ENCODE measurements at places on chromosomes 3 and 15. TPM values are rescaled to one million over a fixed set of nuclear protein-coding genes. Genes with fewer than 3 reads are reported as not detected.
A peak's percentile ranks its signal among the peaks of the same experiment; 100 is the strongest.

GRCh38 chr15:22966321-22967083 lies 13.7 kb downstream of the CYFIP1 start:
- DNase-seq = no peak

DNA sequence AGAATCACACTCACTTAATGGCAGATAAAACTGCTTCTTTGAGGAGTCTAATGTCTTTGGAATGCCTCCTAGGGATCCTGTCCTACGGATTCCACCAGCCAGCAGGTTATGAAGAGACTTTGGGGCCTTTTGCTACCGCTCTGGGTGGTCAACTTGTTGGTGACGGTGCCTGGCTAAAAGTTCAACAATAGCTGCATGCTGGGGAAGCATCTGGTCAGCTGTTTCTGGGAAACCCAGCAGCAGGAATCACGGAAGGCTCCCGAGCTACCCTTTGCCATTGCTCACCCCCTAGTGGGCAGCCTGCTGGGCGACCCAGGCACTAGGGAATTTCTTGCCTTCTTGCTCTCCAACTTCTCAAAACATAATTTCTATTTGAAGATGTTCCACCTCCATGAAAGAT lies 263.3 kb downstream of the NEK10 start:
- DNase-seq = peak; percentile 22

The CCNB2 gene
- total RNA-seq = 116 TPM

DNA sequence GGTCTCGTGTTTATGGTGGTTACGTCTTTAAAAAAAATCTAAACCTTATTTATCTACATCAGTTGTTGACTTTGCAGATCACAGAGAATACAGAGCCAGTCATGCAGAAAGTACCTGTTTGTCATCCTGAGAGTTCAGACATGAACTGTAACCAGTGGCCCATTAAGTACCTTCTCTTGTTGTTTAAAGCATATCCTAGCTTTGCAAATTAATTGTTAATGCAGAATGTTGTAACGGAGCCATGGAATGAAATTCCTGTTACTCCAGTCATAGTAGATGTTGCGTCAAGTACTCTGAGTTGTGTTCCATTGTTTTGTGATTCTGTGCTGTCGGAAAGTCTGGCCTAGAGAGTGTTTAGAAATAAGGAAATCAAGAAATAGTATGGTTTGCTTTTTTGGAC lies 205.2 kb downstream of the RBMS3 start:
- DNase-seq = no peak

The PPARG gene
- total RNA-seq = 2.6 TPM

The PLSCR5 gene
- total RNA-seq = not detected

GRCh38 chr3:151477591-151478334 lies 16.9 kb upstream of the IGSF10 start:
- no peak for DNase-seq

- no peak for DNase-seq
Measured at GRCh38 chr3:10968401-10968800, 24.1 kb upstream of the SLC6A1 start.

DNA sequence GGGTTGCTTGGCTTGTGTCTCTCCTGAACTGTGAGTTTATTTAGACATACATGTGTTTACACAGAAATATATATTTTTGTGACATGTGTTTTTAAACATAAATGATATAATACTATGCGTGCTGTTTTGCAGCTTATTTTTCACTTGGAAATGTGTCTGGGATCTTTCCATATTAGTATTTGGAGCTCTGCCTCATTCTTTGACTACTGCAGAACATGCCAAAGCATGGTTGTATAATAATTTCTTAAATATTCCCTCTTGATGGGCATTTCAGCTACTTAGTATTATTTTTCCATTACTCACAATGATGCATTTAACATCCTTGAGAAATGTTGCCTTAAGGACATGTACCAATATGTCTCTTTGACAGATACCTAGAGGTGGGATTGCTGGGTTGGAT lies 19.5 kb downstream of the ANAPC13 start:
- no peak for DNase-seq

DNA sequence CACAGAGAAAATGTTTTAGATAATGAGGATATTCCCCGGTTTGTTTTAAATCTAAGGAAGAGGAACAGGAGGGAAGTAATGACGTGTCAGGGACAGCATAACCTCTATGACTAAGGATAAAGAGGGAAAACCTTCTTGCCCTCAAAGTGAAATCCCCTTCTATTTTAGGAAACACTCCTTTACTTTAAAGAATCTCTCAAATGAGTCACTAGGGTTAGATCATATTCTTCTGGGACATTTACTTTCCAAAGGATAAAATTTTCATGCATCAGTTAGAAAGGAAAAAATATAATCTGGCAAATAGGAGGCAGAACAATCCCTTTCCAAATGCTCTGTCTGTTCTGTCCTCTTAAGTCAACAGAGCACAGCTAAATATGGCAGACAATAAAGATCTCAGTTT lies 43.2 kb upstream of the UBE2E2 start:
- peak; percentile 84 for DNase-seq

DNA sequence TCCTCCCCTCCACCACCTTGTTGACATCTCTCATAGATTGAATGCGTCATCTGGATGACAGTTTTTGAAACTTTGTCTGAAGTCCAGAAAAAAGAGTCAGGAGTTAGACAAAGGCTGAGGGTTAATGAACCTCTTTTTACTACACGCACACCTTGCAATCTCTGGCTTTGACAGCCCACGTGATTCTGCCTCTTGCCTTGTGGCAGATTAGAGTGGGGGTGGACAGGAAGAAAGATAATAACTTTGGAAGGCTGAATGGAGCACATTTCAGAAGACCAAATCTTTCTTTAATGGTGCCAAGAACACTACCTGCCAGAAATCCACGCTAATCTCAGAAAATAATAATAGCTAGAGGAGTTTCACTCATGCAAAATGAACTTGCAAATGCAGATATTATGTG lies 327.9 kb upstream of the TRIM42 start:
- DNase-seq = no peak

- DNase-seq = peak; percentile 12
Measured at GRCh38 chr15:81253846-81254245, 57.2 kb downstream of the IL16 start.

The MESP2 gene
- total RNA-seq = not detected

The IFT57 gene
- 83.1 TPM for total RNA-seq

- no peak for DNase-seq
Measured at GRCh38 chr15:92817339-92817886, 82.7 kb upstream of the CHD2 start.

- DNase-seq = no peak
Measured at GRCh38 chr3:183369117-183369516, 59.3 kb downstream of the MCF2L2 start.

The SCG5 gene
- total RNA-seq = 36.1 TPM

DNA sequence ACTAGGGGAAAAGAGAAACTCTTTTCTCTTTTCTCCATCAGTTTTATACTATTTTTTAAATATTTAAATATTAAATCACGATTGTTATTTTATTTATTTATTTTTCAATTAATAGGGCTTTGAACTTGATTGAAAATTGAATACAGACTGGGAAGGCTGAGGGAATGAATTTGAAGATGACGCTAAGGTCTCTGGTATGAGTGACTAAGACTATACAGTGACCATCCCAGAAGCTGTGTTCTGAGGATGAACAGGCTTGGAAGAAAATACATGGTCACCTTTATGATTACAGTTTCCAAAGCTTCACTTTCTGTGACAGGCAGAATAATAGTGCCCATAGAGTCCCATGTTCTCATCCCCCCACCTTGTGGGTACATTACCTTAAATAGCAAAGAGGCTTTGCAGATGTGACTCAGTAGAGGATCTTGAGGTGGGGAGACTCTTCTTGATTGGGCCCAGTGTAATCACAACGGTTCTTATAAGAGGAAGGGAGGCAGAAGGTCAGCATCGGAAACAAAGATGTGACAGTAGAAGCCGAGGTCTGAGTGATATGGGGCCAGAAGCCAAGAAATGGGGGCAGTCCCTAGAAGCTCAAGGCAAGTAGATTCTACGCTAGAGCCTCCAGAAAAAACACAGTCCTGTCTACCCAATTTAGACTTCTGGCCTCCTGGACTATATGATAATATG lies 51.0 kb upstream of the LPP start:
- no peak for DNase-seq

GRCh38 chr15:96858694-96859093 lies 528.2 kb downstream of the NR2F2 start:
- DNase-seq = no peak

The NPAP1 gene
- total RNA-seq = not detected

DNA sequence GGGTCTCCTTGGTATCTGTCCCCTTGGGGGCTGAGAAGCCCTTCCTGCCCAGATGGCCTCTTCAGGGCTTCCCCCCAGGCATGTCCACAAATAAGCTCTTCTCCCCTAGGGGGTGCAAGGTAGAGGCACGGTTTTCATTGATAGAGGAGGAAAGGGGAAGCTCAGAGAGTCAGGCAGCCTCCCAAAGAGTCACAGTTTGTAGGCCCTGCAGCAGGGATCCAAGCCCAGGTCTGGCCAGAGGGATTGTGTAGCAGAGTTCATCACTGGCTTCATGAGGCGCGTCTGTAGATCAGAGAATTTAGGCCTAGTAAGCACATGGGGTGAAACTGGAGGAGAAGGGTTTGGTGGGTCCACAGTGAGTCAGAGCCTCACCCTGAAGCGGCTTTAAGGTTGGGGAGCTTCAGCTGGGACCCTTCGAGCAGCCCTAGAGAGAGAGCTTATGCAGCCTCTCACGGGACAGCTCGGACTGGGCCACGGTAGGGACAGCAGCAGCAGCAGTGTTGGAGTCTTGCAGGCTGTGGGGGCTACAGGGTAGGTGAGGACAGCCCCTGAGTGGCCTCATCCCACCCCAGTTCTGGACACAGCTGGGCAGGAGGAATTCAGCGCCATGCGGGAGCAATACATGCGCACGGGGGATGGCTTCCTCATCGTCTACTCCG lies 37.5 kb upstream of the ESYT3 start:
- DNase-seq = no peak

DNA sequence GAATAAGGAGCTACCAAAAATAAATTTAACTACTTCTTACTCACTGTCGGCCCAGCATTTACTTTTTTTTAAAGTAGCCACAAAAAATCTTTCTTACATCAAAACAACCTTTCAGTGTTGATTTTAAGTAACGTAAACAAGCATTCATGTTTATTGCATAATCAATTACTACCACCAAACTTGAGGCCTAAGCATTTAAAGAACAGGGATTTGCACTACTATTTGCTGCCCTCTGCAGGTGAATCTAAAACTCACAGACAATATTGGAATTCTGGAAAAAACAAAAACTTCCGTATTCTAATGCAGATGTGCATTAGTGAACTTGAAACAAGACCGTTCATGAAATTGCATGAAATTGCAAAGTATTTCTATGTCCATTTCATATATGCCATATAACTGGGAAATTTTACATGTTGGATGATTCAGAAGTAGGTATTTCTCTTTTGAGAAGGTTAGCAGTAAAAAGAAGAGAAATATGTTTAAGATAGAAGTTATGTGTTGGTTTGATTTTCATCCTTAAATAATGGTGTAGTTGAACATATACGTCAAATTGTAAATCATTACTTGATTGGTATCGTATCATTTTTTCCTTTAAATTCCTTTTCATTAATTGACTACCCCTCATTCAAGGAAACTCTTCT lies 55.6 kb downstream of the CGGBP1 start:
- DNase-seq = peak; percentile 47

The FAM240A gene
- total RNA-seq = not detected

GRCh38 chr3:97971679-97972567 lies at the start of gene RIOX2:
Gene RIOX2 (minus strand): TSS chr3:97972431. CDS start chr3:97967593, 4,838 bp downstream.
- peak; percentile 60 for DNase-seq

The CHDH gene
- total RNA-seq = not detected

- DNase-seq = peak; percentile 74
Measured at GRCh38 chr3:5057857-5058324, 64.2 kb upstream of the ARL8B start.

DNA sequence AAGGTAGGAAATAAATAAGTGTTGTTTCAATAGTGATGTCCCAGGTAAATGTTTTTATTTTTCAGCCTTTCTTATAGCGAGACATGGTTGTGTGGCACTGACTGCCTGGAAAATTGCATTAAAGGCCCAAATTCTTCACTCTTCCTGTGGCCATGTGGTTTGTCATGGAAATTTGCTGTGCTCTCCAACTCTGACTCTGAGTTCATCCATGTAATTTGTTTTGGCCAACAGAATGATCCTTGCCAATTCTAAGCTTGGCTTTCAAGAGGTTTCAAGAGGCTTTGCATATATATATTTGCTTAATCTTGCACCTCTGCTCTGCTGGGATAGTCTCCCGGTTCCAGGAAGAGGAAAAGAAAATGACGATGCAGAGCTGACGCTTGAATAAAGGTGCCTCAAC lies 107.5 kb upstream of the ARHGEF26 start:
- no peak for DNase-seq

DNA sequence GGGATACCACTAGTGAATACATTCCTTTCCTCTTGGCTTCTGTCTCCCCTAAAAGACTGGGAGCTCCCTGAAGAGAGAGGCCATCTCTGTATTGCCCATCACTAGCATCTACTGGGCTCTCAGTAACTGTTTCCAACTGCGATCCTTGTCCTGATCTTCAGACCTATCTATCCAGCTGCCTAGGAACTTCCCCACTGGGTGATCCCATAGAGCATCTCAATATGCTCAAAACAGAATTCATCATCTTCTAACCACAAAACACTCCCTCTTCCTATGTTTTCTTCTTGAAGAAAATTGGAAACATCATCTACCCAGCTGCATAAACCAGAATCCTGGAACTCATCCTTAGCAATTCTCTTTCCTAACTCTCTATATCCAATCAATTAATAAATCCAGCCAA lies 54.6 kb downstream of the PLD1 start:
- no peak for DNase-seq
